ENCODE measurements at places on chromosomes 11 and 22. TPM values are rescaled to one million over a fixed set of nuclear protein-coding genes. Genes with fewer than 3 reads are reported as not detected.

The CPT1B gene
- 12.6 TPM for total RNA-seq

GRCh38 chr22:49303061-49303735, 524.5 kb downstream of the BRD1 start:
- no peak for DNase-seq

GRCh38 chr11:113449743-113450142, 25.5 kb downstream of the DRD2 start:
- no peak for DNase-seq

DNA sequence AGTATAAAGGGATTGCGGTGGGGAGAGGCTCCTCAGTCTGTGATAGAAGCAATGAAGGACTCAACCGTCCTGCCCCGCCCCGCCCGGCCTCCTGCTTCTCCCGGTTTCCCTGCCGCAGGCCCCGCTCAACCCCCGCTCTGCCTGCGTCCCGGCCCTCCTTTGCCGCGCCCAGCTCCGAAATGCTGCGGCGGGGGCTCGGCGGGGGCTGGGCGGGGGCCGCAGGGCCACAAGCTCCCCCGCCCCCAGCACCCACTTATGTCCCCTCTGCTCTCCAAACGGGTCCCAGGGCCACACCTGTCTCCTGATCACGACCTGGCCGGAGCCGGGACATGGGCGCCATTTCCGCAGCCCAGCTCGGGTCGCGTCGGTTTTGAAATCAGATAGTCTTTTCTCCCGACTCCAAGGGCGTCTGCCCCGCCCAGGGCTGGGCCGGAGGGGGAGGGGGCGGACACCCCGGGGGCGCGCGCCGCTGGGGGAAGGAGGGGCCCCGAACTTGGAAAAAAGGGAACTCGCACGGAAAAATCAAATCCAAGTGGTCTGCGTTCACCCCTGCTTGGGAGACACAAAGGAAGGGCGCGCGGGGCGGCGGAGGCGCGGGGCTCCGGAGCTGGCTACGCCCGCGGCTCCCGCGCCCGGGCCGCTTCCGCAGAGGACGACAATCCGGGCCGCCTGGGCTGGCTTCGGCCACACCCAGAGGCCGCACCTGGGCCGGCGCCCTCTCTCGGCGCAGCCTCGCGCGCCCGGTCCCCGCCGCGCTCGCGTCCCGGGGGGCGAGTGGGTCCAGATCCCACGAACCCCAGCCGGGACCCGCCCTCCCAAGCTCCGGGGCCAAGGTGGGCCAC, 70.6 kb upstream of the EP300 start:
- DNase-seq: peak; percentile 51

GRCh38 chr11:125873881-125874555, 13.4 kb upstream of the HYLS1 start:
- DNase-seq: peak; percentile 57

- DNase-seq: peak; percentile 48
Measured at GRCh38 chr22:35477911-35478582, 62.6 kb upstream of the RASD2 start.

The WBP2NL gene
- 0.19 TPM for total RNA-seq

DNA sequence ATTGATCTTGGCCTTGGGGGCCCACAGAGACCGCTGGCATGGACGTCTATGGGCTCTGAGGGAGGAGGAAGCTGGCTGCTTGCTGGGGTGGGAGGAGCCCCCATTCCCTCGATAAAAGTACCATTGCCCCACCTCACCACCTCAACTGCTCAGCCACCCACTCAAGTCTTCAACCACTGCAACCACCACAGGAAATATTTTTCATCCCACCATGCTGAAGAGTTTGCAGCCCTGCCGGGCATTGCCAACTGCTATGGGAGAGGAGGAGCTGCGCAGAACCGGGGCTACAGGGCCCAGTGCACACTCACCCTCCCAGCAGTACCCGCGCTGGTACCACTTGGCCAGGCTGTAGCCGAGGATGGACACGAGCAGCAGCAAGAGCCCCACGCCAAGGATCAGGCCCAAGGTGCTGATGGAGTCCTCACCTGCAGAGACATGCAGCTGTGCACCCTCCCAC, 29.2 kb downstream of the IL10RA start:
- no peak for DNase-seq

DNA sequence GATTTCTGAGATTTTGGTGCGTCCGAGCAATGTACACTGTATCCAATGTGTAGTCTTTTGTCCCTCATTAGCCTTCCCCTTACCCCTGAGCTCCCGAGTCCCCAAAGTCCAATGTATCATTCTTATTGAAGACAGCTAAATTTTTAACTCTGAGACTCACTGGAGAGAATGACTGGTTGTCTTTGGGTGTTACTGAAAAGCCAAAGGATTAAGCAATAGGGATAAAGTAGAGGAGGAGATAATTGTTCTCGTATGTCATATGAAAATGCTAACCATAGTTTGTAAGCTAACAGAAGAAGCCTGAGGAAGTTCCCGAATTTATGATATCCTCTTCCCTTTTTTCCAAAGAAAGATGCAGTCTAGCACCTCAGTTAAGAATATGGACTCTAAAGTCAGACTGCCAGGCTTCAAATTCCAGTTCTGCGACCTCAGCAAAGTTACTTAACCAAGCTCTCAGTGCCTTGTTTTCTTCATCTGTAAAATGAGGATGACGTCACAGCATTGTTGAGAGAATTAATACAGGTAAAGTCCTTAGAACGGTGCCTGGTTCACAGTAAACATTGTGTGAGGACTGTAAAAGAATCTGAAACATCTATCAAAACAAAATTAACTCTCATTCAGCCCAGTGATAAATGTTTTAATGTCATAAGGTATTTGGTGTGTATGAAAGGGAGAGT, 1.6 kb upstream of the MSANTD2 start:
- DNase-seq: no peak

DNA sequence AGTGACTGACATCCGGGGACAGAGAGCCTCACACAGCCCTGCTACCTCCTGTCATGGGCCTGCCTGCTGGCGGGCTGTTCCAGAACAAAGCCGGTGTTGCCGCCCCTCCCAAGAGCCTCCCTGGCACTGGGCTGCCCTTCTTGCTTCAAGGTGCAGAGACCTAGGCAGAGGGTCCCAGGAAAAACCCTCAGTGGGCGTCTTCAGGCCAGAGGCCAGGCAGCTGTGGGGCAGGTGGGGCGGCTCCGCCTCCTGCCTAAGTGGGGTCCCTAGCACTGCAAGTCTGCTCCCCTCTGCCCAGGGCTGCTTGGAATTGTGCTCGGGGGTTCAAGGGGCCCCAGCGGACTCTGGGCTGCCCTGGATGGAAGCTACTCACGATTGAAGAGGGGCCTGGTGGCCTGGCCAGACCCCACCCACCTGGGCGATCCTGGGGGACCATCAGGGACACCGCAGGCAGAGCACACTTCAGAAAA, 20.4 kb upstream of the GNB1L start:
- DNase-seq: no peak

The SOX10 gene
- total RNA-seq: 199 TPM

The SCGB1C1 gene
- not detected for total RNA-seq

DNA sequence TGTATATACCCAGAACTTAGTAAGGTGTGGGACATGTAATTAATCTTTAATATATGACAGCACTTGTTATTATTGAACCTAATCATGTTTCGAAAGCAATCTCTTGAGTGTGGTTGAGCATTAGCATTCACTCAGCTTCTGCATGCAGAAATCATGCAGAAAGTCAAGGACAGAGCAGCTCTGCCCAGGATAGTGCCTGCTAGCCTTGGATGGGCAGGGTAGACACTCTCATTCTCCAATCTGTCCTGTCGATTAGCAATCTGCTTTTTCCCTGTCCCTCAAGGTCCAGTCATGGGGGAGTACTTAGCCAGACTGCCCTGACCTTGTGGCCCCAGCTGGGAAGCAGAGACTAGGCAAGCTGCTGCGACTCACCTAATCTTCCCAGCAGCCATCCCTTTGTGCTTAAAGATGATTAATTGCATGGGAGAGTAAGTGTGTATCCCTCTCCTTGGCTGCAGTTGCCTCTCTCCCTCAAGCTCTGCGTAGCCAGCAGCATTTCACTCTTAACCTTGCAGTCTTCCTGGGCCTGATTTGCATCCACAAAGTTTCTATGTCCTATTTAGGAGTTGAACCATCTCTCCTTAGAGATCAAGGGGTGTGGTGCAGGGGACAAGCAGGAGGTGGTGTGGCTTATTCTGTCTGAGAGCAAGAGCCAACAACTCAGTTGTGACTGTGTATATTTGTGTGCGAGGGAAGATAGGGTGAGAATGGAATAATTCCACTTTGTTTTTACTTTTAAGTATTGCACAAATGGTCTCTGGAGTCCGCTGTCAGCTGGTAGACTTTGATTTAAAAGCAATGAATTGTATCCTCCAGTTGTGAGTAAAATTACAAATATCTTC, 101.4 kb downstream of the FDX1 start:
- no peak for DNase-seq

GRCh38 chr11:27295928-27296327, 67.1 kb downstream of the CCDC34 start:
- DNase-seq: no peak

The NPTXR gene
- total RNA-seq: 2.0 TPM

GRCh38 chr11:8503910-8504364, 90.1 kb downstream of the STK33 start:
- DNase-seq: no peak

The PGAP2 gene
- 14.9 TPM for total RNA-seq

The GGTLC3 gene
- not detected for total RNA-seq

The ACRV1 gene
- not detected for total RNA-seq

The CST6 gene
- total RNA-seq: not detected

DNA sequence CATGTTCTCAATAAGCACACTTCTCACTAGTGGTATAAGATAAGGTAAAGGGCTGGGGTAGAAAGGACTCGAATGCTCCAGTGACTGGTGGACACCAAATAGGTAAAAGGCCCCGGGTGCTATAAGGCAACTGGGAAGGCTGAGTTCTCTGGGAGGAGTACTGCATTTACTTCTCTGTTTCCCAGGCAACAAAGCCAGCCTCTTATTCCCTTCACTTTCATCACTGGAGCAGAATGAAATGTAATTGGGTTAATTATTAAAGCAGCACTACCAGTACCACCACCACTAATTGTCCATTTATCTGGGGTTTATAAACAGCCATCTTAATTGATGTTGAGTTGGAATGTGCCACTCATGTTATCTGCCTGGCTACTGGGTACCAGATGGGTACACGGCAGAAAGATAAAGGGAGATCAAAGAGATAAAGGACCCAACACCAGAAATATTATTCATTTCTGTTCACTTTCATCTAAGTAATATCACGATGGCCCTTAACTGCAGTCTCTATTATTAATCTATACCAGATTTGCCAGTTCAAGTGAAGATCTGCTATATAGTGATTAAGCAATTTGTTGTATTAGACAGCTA, 94.4 kb upstream of the CHRM4 start:
- no peak for DNase-seq

The IFTAP gene
- 33.6 TPM for total RNA-seq

GRCh38 chr11:129302386-129303101, 73.1 kb upstream of the BARX2 start:
- DNase-seq: no peak

The IL17REL gene
- not detected for total RNA-seq

- no peak for DNase-seq
Measured at GRCh38 chr11:61771985-61772455, 19.6 kb downstream of the MYRF start.

- no peak for DNase-seq
Measured at GRCh38 chr11:115333949-115334348, 170.3 kb downstream of the CADM1 start.

GRCh38 chr22:20577045-20577444, 69.6 kb downstream of the MED15 start:
- DNase-seq: no peak

The CREB3L1 gene
- 0.13 TPM for total RNA-seq

- DNase-seq: no peak
Measured at GRCh38 chr11:78112582-78113275, 26.7 kb downstream of the ALG8 start.

The OR10D3 gene
- not detected for total RNA-seq

- DNase-seq: no peak
Measured at GRCh38 chr11:19846654-19847305, 134.1 kb downstream of the NAV2 start.

GRCh38 chr11:78603792-78604191, 29.1 kb upstream of the NARS2 start:
- DNase-seq: no peak

GRCh38 chr11:75347781-75348566, 3.5 kb downstream of the ARRB1 start:
- DNase-seq: no peak

DNA sequence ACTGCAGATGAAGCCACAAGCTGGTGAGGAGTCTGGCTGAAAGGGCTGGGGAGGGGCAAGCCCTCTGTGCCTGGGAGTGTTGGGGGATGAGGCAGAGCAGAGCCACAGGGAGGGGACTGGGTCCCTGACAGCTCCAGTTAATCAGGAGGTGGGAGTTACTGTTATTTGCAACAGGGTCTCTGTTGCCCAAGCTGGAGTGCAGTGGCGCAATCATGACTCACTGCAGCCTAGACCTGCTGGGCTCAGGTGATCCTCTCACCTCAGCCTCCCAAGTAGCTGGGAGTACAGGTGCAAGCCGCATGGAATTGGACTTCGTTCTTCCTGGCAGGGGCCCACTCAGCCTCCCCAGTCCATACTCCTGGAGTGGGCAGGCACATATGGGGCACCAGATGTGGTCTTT, 7.7 kb downstream of the SCN2B start:
- DNase-seq: no peak

- DNase-seq: no peak
Measured at GRCh38 chr22:30245181-30245984, 1.2 kb downstream of the LIF start.

DNA sequence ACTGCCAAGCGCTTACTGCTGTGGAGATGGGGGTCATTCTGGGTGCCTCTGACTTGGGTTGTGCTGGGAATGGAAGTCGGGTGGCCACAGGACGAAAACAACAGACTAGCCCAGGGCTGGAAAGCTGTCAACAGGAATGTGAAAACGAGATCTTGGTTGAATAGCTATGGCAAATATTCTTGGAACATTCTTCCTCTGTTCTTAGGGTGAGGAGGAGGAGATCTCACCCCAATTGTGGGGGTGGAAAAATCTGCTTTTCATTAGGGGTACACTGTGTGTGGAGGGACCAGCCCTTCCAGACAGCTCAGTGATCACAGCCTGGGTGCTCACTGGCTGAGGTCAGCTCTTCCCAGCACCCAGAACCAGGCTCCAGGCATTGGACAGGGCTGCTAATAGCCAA, 52.0 kb upstream of the PRSS23 start:
- no peak for DNase-seq

The ARHGAP8 gene
- 0.87 TPM for total RNA-seq

DNA sequence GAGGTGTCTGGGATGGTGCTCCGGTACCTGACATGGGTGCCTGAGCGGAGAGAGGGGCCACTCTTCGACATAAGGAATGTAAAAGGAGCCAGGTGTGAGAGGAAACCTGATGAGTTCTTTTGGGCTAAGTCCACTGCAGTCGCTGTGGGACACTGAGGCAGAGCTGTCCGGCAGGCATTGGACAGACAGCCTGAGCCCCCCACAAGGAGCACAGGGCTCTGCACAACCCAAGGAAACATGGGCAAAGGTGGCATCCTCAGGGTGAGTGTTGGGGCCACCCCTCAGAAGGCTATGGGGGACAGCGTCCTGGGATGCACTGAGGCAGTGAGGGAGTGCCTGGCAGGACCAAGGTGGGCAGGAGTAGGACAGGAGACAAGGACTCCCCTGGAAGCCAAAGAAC, 57.7 kb upstream of the EMID1 start:
- no peak for DNase-seq

Data from SK-MEL-5 (cell line).